ENCODE measurements at places on chromosomes 11 and 22.

GRCh38 chr22:39026509-39027150 lies 5.7 kb downstream of the APOBEC3D start:
- no peak for DNase-seq

GRCh38 chr11:126834573-126834972 lies 166.0 kb downstream of the KIRREL3 start:
- no peak for DNase-seq

DNA sequence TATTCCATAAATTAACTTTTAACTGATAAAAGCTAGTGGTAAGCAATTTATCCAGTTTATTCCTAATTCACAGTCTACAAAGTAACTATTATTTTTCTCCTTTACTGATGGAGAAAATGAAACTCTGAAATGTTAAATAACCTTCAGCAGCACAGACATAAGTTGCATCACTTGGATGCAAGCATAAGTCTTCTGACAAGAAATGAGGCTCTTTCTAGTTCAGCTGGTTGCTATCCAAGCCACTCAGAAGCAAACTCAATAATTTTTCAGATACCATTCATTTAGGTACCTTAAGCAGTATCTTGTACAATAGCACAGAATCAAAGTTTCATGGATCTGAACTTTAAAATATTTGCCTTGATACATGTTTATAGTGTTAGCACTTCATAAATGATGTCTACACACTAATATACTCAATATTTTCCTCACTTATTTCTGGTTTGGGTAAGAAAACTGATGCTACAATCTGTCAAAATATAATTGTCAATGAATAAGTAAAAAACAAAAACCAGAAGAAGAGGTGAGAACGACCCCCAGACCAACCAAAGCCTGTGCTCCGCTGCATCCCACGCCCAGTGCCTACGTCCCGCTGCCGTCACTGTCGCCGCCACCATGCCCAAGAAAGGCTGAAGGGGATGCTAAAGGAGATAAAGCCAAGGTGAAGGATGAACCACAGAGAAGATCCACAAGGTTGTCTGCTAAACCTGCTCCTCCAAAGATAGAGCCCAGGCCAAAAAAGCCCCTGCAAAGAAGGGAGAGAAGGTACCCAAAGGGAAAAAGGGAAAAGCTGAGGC lies 18.1 kb downstream of the FAM168A start:
- DNase-seq: no peak

DNA sequence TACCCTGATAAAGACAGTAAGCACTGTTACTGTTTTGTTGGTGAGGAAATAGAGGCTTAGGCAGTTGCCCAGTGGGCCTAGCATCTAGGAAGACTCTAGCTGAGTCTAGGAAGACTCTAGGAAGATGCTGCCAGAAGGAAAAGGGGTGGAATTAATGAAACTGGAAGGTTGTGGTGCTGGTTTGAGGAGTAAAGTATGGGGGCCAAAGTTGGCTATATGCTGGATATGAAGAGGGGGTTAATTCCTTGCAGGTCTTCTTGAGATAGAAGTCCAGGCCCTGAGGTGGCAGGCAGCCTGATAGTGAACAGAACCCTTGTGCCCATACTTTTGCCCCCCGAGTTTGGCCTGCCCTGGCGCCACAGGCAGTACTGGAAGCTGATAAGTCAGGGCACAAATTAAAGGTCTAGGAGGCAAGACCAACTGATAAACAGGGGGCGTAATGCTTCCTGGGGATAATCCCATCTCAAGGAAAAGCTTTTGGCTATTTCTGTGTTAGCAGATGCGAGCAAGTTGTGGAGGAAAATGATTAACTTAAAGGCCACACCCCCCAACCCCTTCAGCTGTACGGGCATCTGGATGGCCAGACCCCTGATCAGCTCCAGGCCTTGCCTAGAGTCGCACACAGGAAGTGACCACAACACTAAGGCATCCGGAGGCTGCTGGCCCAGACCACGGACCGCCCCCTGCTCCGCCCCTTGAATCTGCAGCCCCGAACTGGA lies 3.1 kb downstream of the ILK start:
- peak; percentile 92 for DNase-seq

DNA sequence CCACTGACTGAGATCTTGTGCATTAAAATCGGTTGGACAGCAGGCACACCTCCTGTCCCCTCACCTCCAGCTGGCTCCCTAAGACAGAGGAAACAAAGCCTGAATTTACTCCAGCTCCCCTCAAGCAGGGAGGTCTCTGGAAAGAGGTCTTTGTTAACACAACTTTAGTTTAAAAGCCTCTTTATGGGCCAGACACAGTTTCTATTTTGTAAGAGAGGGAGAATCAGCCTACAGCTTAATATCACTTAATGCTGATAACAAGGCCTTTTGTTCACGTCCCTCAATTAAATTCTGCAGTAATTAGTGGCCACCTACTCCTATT lies 36.3 kb downstream of the PLEKHA7 start:
- no peak for DNase-seq

GRCh38 chr22:39962071-39962470 lies 1.9 kb downstream of the TMA7B start:
- no peak for DNase-seq

DNA sequence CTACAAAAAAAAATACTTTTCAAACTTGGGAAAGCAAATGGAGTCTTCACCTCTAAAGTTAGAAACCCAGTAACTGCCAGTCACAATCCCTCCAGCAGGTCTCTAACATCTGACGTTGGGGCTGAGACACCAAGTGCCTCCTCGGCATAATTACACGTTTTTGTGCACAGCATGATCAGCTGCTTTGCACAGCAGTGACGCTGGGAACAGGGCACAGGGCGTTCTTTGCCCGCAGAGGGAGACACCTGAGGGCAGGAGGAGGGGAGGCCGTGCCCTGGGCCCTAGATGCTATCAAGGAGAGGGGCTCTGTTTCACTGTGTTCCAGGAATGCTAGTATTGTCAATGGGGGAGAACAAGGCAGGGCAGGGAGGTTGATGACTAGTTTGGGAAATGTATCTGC lies 120.1 kb downstream of the PARVA start:
- DNase-seq: no peak

DNA sequence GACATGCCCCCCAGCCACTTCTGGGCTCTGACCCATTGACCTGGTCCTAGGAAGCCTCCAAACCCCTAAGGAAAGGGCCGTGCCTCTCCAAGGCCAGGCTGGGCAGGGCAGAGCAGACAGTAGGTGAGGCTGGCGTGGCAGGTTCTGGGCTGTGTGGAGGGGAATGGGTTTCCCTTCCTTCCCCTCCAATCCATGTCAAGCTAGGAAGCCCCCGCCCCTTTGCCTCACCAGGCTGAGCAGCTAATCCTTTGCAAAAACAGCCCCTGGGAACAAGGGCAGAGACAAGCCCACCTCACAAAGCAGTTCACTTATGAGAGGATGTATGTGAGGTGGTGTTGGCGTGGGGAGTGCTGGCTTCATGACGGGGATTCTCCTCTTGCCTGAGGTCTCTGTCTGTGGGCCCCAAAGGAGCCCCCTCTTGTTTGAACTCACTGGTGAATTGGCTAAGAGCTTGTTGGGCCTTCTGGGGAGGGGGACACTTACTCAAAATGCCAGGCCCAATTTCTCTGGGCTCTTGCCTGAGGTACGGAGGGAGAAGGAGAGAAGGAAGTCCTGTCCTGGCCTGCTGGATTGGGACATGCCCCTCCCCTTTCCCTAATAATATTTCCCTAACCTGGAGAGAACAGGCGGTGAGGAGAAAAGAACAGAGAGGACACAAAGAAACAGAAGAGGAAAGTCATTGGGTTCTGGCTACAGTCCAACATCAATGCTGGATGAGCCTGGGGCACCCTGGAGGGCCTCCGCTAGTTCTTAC lies 1.6 kb upstream of the TRIM29 start:
- DNase-seq: no peak

- no peak for DNase-seq
Observed at GRCh38 chr11:7590529-7590928, 76.7 kb downstream of the PPFIBP2 start.

GRCh38 chr11:10617551-10617950 lies 49.1 kb upstream of the LYVE1 start:
- DNase-seq: no peak

DNA sequence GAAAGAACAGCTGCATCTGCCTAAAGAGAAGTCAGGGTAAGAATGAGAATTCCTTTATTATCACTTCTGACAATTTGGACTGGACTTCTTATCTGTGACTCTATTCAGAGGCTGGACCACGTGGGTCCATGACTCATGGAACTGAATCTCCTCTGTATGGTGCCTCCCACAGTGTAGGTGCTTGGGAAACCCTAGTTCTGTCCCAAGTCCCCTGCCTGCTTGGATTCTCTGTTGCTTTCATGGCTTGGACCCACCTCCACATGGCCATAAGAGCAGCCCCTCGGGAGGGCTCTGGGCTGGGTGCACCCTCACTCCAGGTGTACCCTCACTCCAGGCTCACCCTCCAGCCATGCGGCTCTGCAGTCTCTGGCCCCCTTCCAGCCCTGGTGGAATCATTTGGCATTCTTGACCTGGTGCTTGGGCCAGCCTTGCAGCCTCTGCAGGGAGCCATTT lies 153.4 kb downstream of the CACNA1I start:
- DNase-seq: no peak

Measured in WTC11 (cell line).